ENCODE measurements at places on chromosomes 5 and 9.
A peak's percentile ranks its signal among the peaks of the same experiment; 100 is the strongest.

- no peak for DNase-seq
These were observed 281.3 kb upstream of the IRX4 start for GRCh38 chr5:2163940-2164490.

DNA sequence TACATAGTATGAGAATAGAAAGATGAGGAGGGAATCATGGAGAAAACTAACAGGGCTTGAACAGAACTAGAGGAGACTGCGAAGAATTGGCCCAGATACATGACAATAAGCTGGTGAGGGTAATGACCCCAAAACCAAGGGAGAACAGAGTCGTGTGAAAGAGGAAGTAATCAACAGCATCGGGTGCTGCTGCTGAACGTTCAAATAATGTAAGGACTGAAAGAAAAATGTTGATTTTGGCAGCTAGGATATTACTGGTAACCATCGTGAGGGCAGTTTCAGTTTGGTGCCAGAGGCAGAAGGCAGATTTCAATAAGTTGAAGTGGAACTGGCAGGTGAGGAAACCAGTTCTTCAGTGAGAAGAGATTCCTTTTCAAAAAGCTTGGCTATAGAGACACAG, 66.8 kb upstream of the SMC2 start:
- no peak for DNase-seq

DNA sequence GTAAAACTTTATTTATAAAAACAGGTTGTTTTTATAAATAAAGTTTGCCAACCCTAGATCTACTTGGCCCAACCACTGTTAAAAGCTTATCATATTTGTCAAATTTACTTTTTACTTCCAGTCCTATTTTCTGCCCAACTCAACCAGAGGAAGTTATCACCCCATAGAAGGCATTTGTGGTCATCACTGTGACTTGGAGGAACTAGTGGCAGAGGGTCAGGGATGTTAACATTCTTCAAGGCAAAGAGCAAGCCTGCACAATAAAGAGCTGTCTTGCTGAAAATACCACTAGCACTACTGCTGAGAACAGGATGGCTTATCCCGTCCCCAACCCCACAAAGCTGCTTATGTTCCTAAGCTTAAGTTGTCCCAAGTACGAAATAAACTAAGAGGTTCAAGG, 22.3 kb downstream of the TTC33 start:
- no peak for DNase-seq

DNA sequence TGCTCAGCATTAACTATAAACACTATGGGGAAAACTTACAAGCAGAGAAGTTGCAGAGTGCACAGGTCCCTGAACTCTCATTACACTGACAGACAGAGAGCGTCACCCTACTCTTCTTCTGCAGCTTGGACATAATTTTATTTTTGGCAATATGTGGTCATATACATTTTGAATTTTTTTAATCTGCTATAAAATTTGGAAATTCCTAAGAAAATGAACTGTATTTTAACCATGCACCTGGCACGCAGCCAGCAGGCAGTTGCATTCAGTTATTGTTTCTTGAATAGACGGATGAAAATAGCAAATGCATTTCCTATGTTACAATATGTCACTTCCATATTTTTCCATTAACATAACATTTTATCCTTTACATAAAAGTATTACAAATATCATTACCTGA, 100.2 kb downstream of the SLC25A46 start:
- DNase-seq: no peak

DNA sequence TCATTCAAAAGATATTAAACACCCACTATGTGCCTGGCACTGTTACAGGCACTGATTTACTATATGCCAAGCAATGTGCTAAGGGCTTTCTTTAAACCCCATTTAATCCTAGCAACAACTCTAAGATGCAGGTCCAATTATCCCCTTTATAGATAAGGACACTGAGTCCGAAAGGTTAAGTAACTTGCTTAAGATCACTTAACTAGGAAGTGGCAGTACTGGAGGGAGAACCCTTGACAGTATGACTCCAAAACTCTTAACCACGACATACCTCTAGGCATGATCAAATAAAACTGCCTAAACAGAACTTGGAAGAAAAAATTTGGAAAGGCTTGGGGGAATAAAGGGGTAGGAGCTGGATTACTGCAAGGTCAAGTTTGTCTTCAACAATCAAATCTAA, 1.7 kb downstream of the RAB14 start:
- no peak for DNase-seq

- DNase-seq: no peak
These were observed 9.8 kb downstream of the FAM78A start for GRCh38 chr9:131266266-131267229.

DNA sequence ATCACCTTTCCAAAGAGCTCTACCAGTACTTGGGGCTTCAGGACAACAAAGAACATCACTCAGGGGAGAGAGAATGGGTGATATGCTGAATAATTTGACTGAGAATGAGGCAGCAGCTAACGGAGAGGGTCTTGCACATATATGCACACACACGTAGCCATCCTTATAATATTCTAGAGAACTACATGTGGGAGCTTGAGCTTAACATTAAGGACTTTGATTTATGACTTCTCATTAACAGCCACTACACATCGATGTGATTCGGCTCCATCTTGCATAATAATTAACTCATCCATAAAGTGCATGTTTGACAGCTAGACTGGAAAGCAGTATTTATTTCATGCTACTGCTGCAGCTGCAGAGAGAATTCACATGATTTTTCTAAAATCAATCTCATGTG, 163.4 kb downstream of the RAB3C start:
- no peak for DNase-seq

GRCh38 chr5:33509036-33509435, 68.3 kb downstream of the TARS1 start:
- DNase-seq: peak; percentile 32

GRCh38 chr5:37838152-37838932, 1.5 kb downstream of the GDNF start:
- DNase-seq: peak; percentile 47

DNA sequence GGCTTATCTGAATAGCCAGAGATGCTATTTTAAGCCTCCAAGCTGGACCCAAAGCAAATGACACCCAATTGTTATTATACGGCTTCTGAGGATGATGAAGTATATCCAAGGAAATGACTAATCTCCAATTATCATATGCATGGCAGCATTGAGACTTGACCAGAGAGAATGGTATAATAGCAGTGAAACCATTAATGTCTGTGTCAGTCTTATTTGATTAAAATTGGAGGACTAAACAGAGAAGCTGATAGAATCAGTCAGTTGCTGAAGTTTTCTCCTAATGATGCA, 200.5 kb downstream of the EFNA5 start:
- DNase-seq: no peak

GRCh38 chr5:96926276-96926675, 9.6 kb upstream of the LNPEP start:
- no peak for DNase-seq

DNA sequence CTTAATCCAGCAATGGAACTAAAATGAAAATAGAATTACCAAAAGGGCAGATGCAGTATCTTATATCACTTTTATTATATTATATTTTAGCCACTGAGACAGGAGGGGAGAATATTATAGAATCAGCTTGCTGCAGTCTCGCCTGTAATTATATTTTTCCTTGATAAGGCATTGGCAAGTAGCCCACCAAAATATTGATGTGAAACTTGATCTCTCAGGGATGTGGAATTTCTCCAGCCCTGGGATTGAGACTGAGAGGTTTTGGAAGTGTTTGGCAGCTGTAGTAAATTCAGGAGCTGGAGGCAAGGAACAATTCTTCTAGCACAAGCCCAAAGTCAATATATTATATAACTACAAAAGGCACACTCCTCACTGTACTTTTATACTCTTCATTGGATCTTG, 142.1 kb upstream of the ADAMTSL1 start:
- DNase-seq: peak; percentile 58

DNA sequence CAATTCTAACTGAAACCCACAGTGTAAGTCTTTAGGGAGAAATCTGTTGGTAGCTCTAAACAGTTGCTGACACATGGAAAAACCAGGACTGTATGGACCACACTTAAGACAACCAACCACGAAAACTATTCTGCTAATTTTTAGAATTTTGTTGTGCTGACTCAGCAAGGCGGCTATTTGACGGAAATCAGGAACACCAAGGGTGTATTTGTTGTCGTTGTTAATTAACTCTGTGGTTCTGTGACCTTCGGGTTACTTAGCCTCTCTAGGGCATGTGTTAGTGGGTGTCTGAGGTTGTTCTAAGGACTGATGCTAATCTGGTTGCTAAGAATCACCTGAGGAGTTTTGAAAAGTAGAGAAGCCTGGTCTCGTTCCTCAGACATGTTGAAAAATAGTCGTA, 79.2 kb downstream of the ATP10B start:
- DNase-seq: no peak

DNA sequence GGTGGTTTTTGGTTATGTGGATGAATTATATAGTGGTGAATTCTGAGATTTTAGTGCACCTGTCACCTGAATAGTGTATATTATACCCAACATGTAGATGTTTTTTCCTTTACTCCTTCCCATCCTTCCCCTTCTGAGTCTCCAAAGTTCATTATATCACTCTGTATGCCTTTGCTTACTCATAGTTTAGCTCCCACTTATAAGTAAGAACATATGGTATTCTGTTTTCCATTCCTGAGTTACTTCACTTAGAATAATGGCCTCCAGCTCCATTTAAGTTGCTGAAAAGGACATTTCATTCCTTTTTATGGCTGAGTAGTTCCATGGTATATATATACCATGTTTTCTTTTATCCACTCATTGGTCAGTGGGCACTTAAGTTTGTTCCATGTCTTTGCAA, 161.6 kb upstream of the CD180 start:
- peak; percentile 37 for DNase-seq

GRCh38 chr9:94591876-94592275, 1.7 kb downstream of the FBP2 start:
- no peak for DNase-seq

- DNase-seq: no peak
These were observed 114.4 kb downstream of the ANKRD18B start for GRCh38 chr9:33638391-33638915.

- DNase-seq: no peak
These were observed 185.9 kb upstream of the ZNF618 start for GRCh38 chr9:113690055-113690740.

DNA sequence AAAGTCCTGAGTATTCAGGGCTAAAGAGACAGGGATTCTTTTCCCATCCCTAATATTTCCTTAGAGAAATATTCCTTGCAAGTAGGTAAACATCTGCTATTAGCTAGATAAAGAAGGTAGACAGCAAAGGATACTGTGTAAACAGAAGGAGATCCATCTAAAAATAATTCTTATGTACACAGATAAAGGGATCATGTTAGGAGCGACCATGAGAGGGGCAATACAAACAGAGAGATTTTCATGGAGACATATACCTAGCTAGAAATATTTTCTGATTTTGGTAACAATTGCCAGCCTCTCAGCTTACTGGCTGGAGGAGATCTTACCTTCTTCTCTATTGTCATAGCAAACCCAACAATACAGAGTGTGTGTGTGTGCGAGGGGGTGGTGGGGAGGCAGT, 184.6 kb upstream of the DMAC1 start:
- no peak for DNase-seq

DNA sequence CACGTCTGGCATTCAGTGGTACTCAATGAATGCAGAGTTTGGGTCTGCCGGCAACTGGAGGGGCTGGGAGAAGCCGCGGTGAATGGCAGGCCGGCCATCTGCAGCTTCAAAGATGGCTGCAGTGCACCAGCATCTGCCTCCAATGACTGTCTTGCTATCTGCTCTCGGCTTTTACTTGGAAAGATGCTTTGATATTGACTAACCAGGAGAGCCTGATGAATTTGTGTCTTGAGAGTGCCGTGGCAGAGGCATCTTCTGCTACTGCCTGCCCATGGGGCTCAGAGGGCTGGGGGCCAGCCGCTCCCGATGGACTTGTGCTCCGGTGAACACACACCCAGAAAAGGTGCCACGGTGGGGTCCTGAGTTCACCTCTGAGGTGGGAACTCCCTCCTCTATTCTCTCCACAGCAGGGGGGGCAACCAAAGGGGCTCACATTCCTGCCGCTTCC, 164.5 kb downstream of the COL23A1 start:
- DNase-seq: no peak

DNA sequence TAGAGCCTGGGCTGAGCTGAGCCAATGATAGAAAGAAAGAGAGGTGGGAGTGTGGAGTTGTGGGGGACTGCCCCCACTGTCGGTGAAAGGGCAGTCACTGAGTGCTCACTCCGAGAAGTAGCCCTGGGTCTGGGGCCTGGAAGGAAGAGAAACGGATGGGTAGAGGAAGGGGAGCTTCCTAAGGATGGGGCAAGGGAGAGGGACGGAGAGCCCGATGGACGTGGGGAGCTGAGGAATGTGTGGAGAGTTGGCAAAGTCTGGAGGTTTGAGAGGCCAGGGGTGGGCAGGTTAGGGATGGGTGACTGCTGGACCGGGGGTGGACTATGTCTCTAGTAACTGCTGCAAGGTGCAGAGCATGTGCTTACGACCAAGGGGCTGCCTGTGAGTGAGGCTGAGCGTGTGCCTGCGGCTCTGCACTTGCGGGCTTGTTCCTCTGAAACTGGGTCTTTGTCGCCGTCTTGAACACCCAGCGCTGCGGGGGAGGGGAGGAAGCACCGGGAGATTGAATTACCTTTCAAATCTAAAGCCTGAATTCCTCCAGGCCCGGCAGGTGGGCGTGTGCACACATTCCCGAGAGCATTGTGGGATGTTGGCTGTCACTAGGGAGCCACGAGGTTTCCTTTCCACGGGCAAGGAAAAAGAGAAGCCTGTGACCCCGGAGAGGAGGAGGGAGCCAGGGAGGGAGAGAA, 76.4 kb upstream of the ARAP3 start:
- DNase-seq: no peak

DNA sequence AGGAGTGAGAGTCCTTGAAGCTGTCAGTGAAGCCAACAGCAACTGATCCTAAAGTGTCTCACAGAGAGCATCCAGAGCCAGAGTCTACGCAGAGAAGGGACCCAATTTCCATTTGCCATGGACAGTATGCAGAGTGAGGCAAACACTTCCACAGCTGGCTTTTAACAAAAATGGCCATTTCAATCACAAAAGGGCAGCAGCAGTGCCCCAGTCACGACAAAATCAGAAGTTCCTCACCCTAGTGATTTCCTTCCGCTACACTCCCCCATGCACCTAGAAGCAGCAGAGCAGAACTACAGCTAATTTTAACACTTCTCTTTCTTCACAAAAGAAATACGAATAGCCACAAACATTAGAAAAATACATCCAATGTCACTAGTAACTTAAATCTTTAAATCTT, 27.9 kb downstream of the FBXW11 start:
- DNase-seq: no peak

GRCh38 chr5:103120607-103121200, 603 bp downstream of the PPIP5K2 start:
- peak; percentile 3 for DNase-seq

DNA sequence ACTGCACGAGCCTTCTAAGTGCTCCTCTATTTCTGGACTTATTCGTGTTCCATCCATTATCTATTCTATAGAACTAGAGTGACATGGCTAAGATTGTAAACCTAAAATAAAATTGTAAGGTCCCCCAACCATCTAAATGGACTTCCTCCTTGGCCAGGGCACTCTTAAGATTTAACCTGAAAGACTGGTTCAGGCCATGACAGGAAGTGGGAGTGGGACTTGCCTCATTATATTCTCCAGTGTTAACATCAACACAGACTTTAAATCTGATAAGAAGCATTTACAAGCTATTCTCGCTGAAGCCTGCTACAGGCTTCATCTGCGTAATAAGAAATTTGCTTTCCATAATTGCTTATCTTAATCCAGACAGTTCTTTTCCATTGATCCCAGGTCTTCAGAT, 117.0 kb downstream of the SSBP2 start:
- DNase-seq: no peak
